ENCODE measurements at places on chromosomes 3 and 15. TPM values are rescaled to one million over a fixed set of nuclear protein-coding genes. Genes with fewer than 3 reads are reported as not detected.

The XCR1 gene
- not detected for total RNA-seq

The ZMYND10 gene
- 1.2 TPM for total RNA-seq

The THBS1 gene
- 51.1 TPM for total RNA-seq

The PEAK1 gene
- total RNA-seq = 4.5 TPM

The ZNF80 gene
- total RNA-seq = not detected

The MGA gene
- total RNA-seq = 4.9 TPM

Data from A549 treated with GW870086 at 1 μM for 4 hours (cell line).